ENCODE measurements at places on chromosomes 2 and 18.

DNA sequence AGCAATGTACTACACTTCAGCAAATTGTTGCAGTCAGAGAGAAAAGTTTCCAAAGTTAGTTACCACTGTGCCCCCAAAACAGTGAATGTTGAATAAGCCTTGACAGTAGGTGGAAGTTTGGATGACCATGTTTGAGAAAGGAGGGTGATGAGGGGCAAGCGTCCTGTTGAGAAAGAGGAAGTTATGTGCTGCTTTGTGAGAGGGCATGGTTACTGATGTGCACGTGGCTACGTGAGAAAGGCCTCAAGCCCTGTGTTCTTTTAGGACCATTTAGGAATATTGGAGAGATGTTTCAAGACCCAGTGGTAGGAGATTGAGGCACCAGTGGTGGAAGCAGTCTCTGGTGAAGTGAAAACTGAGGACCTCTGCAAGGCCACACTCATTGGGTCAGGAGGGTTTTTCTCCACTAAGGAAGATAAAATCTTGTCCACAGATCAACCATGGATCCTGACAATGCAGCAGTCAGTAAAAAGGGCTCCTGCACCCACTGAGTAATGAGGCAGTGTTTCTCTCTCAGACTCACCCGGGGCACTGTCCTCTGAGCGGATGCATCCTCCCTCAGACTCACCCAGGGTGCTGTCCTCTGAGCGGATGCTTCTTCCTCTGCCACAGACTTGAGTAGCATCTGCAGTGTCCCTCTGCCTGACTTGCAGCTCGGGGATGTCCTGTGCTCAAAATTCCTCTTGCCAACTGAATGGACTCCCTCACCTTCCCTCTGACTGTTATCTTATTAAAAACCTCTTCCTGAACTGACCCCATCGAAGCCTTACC, 34.7 kb upstream of the ACTR3 start:
- no peak for DNase-seq

- no peak for DNase-seq
These were observed 58.6 kb downstream of the KCNG2 start for GRCh38 chr18:79856119-79857007.

DNA sequence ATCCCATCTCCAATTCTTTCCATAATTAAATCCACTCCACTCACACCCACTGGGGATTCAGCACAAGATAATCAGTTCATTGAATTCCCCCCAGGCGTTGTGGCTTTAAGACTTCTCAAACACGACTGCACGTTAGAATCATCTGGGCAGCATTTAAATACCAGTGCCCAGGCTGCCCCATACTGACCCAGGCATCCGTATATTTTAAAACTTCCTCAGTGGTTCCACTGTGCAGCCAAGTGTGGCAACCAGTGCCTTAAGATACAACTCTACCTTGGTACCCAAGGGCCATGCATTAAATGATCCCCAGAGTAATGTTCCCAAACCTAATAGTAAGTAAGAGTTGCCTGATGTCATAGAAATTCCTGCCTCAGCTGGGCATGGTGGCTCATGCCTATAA, 54.3 kb upstream of the BZW1 start:
- no peak for DNase-seq

DNA sequence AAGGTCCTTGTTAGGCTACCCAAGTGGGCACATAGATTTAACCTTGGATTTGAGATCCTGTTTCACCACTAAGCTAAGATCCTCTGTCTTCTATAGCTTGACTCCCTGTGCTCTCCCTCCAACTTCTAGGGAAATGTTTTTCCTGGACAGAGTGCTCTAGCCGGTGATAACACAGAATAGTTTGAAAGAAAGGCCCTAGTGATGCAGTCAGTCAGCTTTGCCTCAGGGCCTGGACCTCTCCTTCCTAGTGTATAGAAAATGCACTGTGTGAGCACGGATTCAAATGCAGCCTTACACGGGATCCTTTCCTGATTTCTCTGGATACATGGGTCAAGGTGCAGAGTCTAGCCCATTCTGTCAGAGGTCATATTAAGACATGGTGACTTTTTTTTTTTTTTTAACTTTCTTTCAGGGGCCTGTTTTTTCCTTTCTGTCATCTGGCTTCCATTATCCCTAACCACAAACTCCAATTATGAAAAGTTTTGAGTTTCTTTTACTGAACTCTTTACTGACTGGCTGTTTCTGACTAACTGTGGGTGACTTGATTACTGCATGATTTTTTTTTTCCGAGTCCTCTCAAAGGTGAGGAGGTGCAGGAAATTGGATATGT, 122.6 kb downstream of the LRP1B start:
- no peak for DNase-seq

DNA sequence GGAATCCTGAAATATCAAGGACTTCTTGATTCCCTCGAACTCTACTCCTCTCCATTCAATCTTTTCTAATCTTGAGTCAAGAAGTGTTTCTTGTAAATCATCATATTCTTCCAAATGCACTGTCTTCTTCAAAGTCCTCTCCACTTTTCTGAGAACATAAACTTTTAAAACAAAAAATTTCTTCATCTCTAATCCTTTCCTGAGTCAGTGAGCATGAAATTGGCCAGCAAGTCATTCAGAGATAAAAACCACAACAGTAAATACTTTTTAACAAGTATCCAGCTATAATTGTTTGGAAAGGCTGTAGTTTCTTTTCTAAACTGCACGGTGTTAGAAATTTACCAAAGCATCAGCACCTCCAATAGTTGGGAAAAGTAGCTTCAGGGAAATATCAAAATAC, 312.6 kb upstream of the GALNT5 start:
- DNase-seq = no peak

GRCh38 chr2:30689496-30690125, 117.6 kb downstream of the CAPN13 start:
- no peak for DNase-seq

GRCh38 chr2:216694082-216694825, 1.1 kb downstream of the IGFBP5 start:
- DNase-seq = peak; percentile 64

DNA sequence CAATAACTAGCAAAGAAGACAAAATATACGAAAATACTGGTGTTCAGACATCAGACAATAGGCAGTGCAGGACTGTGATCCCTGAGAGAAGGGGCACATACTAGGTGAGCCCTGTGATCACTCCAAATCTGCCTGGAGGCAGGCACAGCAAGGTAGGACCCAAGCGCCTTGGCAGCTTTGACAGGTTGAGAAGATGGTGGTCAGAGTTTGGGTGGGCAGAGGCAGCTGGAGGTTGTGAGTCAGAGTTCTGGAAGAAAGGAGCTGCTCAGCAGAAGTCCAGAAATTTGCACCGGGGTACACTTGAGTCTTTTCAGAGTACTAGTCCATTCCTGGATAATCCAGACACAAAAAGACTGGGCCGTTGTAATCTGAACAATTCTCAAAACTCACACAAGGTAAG, 14.0 kb downstream of the KIF1A start:
- no peak for DNase-seq

DNA sequence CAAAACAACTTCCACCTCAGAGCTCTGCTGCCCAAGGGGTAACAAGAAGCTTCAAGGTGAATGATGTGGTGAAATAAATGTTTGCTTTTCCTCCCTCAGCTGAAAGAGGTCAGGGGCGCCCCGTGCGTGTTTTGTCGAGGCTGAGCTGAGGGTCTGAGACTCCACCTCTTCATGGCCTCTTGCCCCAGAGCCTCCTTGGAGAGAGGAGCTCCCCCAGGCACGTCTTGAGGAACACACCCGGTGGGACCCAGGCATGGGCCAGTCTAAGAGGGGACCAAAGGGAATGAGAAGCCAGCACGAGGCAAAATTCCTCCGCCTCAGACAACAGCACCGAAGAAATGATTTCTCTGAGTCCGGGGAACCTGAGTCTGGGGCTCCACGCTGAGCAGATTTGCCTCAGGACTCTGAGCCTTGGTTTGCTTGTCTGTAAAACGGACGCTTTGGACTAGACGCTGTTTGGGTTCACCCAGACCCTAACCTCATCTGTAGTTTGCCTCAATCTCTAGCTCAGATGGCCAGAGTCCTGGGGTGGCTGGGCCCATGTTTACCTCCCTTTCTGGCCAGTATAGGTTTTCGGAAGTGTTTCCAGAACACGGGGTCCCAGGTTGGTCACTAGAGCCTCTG, 56.4 kb upstream of the ODC1 start:
- DNase-seq = no peak
